ENCODE measurements at places on chromosomes 11 and 22.
A peak's percentile ranks its signal among the peaks of the same experiment; 100 is the strongest.

- no peak for DNase-seq
Observed at GRCh38 chr22:46895753-46896152, 133.3 kb downstream of the TBC1D22A start.

GRCh38 chr11:123166071-123166559 lies 28.9 kb downstream of the CLMP start:
- peak; percentile 40 for DNase-seq

GRCh38 chr11:76206327-76207081 lies at the start of gene WNT11:
Gene WNT11 (minus strand): TSS chr11:76206502. CDS start chr11:76206407, 95 bp downstream.
- no peak for DNase-seq

DNA sequence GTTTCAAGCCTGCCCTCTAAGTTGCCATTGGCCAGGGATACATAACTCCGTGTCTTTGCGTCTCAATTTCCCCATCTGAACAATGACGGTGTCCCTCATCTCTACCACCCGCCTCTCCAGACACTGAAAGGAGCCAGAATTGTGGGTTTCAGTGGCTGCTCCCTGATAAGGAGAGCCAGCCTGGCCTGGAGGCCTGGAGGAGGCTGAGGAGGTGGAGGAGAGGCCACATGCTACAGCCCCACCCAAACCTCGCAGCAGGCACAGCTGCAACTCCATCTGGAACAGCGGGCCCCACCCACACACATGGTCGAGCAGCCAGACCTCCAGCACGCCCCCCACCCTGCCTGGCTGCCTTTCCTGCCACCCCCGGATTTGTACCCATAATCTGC lies 34.4 kb upstream of the CD82 start:
- no peak for DNase-seq

GRCh38 chr11:59195586-59195985 lies 17.1 kb downstream of the MPEG1 start:
- DNase-seq: no peak

DNA sequence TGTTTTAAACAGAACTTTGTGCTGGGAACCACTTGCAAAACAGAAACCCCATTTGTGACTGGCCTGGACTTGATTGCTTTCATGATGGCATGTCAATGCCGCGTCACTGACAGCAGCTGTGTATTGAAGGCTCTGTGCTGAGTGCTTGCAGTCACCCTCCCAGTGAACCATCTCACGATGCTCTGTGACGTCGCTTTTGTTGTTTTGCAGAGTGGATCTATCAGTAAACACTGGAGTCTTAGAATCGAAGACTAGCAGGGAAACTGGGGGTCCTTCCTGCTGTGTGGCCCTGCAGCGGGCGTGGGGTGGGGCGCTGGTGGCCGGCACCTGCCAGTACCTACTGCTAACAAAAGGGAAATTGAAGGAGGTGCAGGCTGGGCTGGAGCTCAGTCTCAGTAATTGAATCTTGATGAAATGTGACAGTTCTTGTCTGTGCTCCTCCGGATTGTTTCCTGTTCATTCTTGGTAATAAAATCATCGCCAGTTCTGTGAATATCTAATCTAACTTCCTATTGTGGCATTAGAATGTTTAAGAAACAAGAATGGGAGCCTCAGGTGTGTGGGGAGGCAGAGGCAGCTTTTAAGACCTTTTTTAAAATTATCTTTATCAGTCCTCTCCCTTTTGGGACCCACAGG lies 50.5 kb upstream of the PARVG start:
- DNase-seq: no peak

- DNase-seq: no peak
Observed at GRCh38 chr22:31055117-31055634, 25.9 kb upstream of the SMTN start.

GRCh38 chr11:2942872-2943710 lies 13.9 kb upstream of the PHLDA2 start:
- DNase-seq: no peak

GRCh38 chr11:121515335-121515671 lies 62.5 kb upstream of the SORL1-AS1 start:
- no peak for DNase-seq

DNA sequence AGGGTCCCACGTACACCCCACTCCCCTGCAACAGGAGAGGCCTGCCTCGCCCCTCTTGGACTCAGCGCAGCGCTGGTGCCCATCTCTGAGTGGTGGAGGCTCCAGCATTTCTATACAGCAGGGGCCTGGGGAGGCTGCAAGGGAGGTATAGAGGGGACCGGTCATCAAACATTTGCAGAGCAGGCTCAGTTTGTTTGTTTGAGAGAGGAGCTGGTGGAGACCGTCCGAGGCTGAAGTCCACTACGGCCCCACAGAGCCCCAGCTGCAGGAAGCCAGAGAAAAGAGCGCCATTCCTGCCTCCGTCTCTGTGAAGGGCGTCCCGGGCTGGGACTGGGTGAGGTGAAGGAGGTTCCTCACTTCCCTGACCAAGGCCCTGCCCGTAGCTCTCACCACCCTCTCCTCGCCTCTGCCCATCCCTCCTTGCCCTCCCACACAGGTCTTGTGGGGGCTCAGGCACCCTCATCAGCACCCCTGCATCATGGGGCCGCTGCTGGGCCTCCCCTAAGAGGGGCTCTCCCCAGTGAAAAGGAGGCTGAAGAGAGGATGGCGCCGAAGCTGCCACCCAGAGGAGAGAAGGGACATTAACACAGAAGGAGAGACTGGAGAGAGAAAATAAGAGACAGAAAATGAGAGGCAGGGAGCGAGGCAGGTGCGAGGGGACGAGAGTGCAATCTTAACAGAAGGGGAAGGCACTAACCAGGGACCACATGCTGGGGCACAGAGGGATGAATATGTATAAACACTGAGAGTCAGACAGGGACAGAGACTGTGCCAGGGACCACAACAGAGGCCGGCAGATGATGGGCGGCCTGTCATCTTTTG lies 24.5 kb downstream of the RPUSD4 start:
- DNase-seq: no peak

DNA sequence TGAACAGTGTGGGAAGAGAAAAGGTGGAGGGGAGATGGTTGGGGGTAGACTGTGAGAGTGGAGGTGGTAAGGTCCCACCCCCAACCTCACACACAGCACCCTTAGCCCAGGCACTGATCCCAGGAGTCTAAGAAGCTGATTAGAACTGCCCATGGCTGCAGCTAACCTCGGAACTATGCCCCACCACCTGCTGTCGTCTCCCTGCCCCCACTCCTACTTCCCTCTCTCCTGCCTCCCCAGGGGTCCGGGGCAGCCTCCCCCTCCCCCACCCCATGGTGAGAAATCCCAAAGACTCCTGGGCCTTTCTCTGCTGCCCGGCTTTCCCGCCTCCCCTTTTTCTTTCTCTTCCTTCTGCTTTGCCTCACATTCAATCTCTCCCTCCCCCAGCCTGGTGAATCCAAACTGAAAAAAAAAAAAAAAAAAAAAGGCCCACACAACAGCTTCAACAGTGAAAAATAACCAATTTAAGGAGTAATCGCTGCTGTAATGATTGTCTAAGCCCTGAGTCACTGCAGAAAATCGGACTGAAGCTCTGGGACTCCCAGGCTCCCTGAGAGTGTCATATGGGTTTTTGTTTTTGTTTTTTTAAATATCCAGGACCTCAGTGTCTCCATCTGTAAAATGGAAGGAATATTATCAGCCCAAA lies 9.6 kb upstream of the TP53I11 start:
- DNase-seq: no peak
